GM13977 (cell line): ENCODE measurements at places on chromosomes 16 and 17.

DNA sequence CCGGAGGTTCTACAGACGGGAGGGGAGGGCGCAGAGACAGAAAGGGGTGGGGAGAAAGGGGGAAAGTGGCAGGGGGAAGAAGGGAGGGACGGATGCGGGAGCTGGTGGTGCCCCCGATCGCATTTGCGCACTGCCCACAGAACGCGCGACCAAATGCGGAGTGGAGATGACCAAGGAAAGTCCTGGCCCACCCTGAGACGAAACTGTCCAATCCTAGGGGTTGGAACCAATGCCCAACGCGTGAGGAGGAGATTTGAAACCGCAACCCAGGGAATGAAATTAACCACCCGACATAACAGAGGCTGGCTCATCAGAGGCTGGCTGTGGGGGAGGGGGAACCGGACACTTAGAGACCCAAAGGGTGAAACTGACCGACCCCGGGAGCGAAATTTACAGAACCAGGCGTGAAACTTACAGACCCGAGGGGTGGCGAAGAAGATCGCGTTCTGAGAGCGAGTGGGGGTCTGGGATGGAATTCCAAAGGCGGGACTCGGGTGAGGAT, 1.4 kb downstream of the HES7 start:
- no peak for DNase-seq

DNA sequence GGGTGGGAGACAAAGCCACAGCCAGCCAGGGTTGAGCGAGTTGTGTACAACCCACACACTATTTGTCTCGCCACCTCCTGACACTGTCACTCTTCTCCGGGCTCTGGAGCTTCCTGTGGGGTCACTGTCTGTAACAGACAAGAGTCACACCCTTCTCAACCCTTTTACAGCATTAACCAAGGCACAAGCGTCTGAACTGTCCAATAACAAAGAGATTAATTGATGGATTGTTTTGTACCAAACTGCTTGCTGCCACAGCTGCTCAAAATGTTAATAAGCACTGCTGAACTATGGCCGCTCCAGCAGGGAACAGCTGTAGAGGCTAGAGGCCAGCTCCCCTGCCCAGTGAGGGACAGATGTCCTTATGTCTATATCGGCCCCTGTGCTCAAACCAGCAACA, 25.2 kb upstream of the HYDIN start:
- no peak for DNase-seq

- no peak for DNase-seq
Measured at GRCh38 chr17:38715216-38715943, 10.3 kb downstream of the MLLT6 start.

DNA sequence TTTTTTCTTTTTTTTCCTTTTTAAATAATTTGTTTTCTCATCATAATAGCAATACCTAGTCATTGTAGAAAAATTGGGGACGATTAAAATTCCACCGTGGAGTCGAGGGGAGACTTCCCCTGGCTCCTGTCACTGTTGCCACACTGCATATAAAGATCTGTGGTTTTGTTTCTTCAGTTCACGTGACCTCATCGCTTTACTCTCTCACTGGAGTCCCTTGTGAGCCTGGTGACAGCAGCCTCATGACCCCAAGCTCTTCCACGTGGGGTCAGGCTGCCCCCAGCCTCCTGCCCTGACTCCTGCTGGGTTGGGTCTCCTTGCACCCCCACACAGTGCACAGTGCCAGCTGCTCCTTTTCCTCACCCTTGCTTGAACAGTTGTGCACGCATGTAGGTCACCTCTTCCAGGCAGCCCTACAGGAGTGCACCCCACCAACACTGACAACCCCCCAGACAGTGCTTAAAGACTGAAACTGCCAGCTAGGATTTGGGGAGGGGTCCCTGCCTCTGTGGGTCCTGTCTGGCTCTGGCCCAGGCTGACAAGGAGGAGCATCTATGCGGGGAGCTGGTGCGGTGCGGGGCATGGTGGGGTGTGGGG, 7.3 kb upstream of the METRNL start:
- no peak for DNase-seq

GRCh38 chr17:50482516-50482915, 3.9 kb downstream of the RSAD1 start:
- peak; percentile 84 for DNase-seq

GRCh38 chr16:14057878-14058382, 13.2 kb upstream of the MRTFB start:
- no peak for DNase-seq

DNA sequence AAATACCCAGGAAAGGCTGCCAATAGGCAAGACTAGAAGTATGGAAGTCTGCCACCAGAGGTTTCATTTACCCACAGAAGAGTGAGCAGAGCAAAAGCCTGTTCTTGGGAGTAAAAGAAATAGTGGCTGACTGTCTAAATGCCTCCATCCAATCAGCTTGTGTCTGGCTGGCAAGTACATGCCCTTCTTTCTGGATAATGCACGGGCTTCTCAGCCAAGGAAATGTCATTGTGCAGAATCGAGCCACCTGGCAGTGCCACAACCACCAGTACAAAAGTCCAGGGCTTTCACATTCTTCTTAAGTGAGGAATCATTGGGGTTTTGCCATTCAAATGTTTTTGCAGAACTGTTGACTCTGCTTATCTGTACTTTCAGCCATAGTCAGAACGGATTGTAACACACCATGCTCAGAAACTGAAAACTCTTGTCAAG, 10.1 kb upstream of the ERCC4 start:
- DNase-seq = no peak

DNA sequence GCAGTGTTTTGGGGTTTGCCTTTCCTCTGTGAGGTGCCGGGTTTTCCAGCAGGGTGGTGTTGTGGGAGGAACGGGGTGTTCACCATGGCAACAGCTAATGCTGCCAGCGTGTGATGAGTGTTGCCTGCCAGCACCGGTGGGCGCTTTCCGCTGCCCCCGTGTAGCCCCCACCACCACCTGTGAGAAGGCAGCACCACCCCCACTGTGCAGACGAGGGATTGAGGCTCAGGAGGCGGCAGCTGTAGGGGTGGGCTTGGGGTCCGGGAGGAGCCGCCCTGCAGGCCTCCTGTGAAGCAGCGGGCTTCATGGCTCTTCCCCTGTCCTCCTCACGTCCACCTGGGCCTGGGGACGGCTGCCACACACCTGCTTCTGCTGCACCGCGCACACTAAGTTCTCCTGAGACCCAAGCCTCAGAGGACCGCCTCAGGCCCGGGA, 5.2 kb downstream of the RAB40C start:
- no peak for DNase-seq

DNA sequence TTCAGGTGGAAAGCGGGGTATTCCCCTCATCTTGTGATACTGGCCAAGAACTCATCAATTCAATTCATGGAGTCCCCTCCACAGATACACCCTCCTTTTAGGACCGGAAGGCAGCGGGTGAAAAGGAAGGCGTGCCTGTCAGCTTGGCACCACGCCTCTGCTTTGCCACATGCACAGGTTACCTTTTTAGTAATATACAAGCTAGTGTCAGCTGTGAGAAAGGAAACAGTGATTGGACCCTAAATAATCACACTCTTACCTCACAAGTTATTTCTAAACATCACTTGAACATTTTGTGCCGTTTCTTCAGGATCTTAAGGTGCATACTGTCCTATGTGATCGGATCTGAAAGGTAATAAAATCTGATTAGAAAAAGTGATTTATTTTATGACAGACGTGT, 15.7 kb downstream of the ZDHHC7 start:
- no peak for DNase-seq

DNA sequence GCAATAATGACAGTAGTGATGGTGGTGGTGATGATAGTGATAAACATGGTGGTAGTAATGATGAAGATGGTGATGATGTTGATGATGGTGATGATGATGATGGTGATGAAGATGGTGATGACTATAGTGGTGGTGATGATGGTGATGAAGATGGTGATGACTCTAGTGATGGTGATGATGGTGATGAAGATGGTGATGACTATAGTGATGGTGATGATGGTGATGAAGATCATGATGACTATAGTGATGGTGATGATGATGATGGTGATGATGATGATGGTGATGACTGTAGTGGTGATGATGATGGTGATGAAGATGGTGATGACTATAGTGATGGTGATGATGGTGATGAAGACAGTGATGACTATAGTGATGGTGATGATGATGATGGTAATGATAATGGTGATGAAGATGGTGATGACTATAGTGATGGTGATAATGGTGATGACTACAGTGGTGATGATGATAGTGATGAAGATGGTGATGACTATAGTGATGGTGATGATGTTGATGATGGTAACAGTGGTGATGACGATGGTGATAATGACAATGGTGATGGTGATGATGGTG, 35.6 kb downstream of the DYNLRB2 start:
- no peak for DNase-seq

DNA sequence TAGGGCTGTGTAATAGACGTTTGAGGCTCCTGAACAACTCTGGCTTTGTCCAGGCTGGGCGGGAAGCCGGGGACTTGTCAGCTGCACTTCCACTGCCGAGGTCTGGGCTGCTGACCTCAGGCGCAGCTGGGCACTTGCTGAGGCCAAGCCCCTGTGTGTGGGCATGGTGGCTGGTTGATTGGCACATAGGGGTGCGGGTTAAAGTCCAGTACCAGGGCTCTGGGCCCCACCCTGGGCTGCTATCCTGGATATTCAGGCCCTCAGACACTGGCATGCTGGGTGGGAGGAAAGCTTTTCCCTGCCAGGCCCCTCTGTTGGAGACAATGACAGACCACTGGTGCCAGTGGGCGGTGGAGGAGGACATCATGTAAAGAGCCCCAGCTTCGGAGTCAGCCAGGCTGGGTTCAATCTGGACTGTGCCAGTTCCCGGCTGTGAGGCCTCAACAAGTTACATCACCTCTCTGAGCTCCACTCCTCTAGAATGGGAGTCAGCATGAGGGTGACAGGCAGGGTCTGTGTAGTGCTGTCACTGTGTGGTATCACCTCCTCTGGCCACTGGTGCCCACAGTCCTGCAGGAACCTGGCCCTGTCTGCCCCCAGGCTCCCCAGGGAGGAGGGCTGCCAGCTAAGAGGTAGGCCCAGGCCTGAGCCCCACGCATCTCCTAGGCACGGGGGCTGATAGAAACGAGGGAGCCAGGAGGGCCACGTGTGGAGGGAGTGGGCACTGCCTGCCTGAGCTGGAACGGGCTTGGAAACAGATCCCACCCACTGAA, 42.5 kb downstream of the PSME3IP1 start:
- DNase-seq = no peak

- no peak for DNase-seq
Measured at GRCh38 chr17:47629826-47630225, 19.9 kb upstream of the KPNB1 start.

- DNase-seq = peak; percentile 59
Measured at GRCh38 chr17:32007463-32008298, 498 bp downstream of the LRRC37B start.

- no peak for DNase-seq
Measured at GRCh38 chr16:31194898-31195297, 7.7 kb downstream of the PYCARD start.

DNA sequence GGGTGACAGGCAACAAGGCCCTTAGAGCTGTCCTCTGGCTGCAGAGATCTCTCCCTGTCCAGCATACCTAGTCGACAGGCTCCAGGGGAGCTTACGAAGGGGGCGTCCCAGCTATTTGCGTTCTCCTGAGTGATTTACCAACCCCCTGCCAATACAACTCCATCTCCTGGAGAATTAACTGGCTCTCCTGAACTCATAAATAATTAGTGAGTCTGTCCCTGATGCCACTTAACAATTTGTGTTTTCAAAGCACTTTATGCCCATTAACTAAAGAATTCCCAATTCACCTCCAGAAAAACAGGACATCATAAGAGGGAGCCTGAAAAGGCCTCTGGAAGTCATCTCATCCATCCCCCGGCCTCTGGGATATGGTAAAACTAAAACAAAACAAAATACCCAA, 26.7 kb downstream of the SDK2 start:
- DNase-seq = no peak

GRCh38 chr16:53291757-53292392, 142.4 kb upstream of the RBL2 start:
- DNase-seq = no peak

- DNase-seq = no peak
Measured at GRCh38 chr16:29696881-29697331, 17.9 kb downstream of the QPRT start.

DNA sequence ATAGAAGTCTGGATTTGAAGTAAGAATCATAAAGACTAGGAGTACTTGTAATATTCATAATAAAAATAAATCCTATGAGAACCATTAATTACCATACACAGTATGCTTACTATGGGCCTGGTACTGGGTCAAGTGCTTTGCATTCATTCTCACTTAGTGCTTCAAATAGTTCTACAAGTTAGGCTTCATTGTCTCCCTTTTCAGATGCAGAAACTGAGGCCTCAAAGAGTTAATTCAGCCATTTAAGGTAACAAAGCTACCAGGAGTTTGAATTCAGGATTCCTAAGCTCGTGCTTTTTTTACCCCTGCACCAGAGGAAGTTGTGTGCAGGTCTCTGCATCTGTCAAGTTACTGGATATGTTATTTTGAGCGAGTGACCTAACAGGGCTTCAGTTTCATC, 1098.4 kb upstream of the EEF2KMT start:
- DNase-seq = no peak

DNA sequence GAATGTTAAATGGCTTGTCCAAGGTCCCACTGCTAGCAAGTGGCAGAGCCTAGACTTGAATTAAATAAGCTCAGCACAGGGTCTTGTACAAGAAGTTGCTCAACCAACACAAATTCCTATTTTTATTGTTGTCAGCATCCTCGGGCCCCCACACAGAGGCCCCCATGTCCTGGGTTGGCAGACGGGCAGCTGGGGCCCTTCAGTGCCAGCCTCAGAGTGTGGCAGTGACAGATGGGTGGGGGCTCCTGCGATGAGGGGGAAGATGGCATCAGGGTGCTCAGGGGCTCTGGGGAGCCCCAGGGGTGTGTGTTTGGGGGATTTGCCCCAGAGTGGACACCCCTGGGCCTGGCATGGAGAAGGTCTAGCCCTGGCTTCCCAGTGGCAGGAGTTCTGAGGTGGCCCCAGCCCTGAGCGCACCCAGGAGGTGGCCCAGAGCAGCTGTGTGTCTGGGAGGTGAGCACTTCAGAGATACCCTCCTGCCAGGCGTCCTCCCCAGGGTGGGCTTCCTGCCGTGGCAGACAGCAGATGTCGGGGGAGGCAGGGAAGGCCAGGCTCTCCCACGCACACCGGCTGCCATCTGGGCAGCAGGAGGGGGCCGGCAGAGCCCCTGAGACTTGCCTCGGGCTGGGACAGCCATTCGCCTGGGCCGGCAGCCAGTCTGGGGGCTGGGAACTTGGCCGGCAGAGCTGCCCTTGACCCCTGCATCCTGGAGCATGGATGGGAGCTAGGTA, 150.8 kb downstream of the C16orf78 start:
- DNase-seq = no peak

GRCh38 chr16:17063201-17064139, 407.3 kb downstream of the XYLT1 start:
- DNase-seq = no peak
